Daoy (cell line): ENCODE measurements at places on chromosomes 6 and 20. TPM values are rescaled to one million over a fixed set of nuclear protein-coding genes. Genes with fewer than 3 reads are reported as not detected.

The TREM1 gene
- total RNA-seq = not detected in 2 replicates

The MUCL3 gene
- not detected in 2 replicates for total RNA-seq

The SGK2 gene
- 0.06 TPM in 1 of 2 replicates, not detected in the other for total RNA-seq

The PLA2G7 gene
- total RNA-seq = not detected in 2 replicates

The MRPS10 gene
- 95.7 and 99.2 TPM in 2 replicates for total RNA-seq

The DDO gene
- 1.2 and 1.9 TPM in 2 replicates for total RNA-seq

The ULBP2 gene
- 42.6 and 53.7 TPM in 2 replicates for total RNA-seq

The CDKAL1 gene
- total RNA-seq = 31.8 and 34.0 TPM in 2 replicates

The HLA-G gene
- not detected in 2 replicates for total RNA-seq

The CFAP61 gene
- 1.5 TPM in 1 of 2 replicates, not detected in the other for total RNA-seq

The HSPA12B gene
- total RNA-seq = 0.17 TPM in 1 of 2 replicates, not detected in the other

The OR12D3 gene
- not detected in 2 replicates for total RNA-seq

The HELZ2 gene
- total RNA-seq = 19.2 and 19.3 TPM in 2 replicates

The LAMA5 gene
- 3.1 and 9.6 TPM in 2 replicates for total RNA-seq

The GHRH gene
- not detected in 2 replicates for total RNA-seq

The HRH3 gene
- not detected in 2 replicates for total RNA-seq
